Chondrocyte (in vitro differentiated cells): ENCODE measurements at places on chromosomes 6 and 20. TPM values are rescaled to one million over a fixed set of nuclear protein-coding genes. Genes with fewer than 3 reads are reported as not detected.

DNA sequence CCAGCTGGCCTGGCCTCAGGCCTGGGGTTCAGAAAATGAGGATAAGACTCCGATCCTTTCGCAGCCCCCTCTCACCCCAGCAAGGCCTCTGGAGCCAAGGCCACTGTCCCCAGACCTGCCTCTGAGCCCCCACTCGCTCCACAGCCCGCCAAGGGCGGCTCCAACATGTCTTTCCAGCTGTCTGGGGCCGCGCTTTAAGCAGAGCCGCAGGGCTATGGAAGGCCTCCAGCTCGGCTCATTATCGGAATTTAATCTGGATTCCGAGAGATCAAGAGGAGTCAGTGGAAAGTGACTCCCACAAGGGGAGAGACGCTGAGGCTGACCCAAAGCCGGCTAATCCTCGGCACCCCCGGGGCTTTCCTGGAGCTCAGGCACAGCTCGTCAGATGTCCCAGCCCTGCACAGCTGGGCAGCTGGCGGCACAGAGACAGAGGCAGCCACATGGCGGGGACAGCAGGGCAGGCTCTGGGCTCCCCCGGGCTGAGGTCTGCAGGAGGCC lies 41.8 kb downstream of the BMP7 start:
- peaks cover 28% of the 10 kb centered on the region for H3K27me3 ChIP-seq
- no peak overlapping the region for H3K4me3 ChIP-seq
- no peak for DNase-seq
- no peaks in the 10 kb centered on the region for H3K4me1 ChIP-seq
- H3K36me3 ChIP-seq, result no peaks in the 10 kb centered on the region
- H3K27ac ChIP-seq, result no peak overlapping the region

DNA sequence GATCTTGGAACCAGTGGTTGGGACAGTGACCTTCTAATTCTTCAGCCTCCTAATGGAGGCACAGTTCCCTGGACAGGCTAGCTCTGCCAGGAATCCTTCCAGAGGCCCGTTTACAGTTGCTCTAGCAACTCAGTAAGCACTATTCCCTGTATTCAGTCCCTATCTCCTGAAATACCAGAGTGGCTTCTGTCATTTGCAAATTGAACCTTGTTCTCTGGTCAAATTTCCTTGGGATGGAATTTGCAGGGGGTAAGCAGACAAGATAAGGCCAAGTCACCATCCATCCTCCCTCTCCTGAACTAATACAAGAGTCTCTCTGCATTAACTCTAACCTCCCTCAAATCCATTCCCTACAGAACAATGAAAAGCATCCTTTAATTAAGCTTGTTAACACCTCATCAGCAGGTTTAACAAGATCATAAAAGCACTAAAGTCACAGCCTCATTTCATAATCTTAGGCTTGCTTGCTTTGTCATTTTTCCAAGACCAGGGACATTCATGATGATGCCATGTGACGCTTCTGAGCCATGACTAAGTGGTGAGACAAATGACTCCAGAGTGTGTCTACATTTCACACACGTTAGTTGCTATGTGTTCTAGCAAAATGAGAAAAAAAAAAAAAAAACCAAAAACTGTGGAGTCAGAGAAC lies 37.1 kb downstream of the SLC22A23 start:
- DNase-seq, result no peak
- peak overlapping the region; percentile 78 for H3K27ac ChIP-seq
- H3K4me1 ChIP-seq, result peaks cover 47% of the 10 kb centered on the region
- no peaks in the 10 kb centered on the region for H3K27me3 ChIP-seq

GRCh38 chr6:113565306-113565705 lies 291.8 kb upstream of the MARCKS start:
- H3K36me3 ChIP-seq, result no peaks in the 10 kb centered on the region
- peaks cover 40% of the 10 kb centered on the region for H3K4me1 ChIP-seq
- no peaks in the 10 kb centered on the region for H3K27me3 ChIP-seq
- no peak for DNase-seq
- peak overlapping the region; percentile 90 for H3K27ac ChIP-seq

GRCh38 chr20:17898548-17898994 lies 70.0 kb downstream of the SNX5 start:
- no peaks in the 10 kb centered on the region for H3K27me3 ChIP-seq
- peaks cover 33% of the 10 kb centered on the region for H3K4me1 ChIP-seq
- no peak overlapping the region for H3K27ac ChIP-seq
- DNase-seq, result no peak

DNA sequence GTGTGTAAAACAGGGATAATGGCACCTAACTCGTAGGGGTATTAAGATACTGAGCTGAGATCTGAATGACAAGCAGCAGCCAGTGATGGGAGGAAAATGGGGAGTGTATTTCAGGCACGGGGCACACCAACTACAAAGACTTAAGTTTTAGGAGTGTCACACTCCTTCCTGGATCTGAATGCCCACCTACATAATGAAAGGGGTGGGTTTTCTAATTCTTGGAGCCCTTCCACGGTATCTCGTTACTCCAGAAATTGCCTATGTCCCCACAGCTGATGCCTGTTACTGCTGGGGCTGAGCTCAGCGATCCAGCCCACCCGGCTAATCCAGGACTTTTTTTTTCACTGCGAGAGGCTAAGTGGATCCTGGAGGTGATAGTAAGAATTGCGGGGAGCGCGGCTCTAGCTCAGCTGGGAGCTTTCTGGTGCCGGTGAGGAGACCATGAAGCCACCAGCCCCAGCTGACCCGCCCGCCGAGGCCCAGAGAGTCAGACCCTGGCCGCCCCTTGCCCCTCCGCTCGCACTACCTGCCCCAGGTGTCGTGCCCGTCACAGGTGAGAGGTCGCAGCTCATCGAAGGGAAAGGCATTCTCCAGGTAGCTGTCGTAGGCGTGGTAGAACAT lies 727 bp downstream of the EDEM2 start:
- peaks cover 27% of the 10 kb centered on the region for H3K4me1 ChIP-seq
- DNase-seq, result no peak
- peak overlapping the region; percentile 96 for H3K27ac ChIP-seq
- peaks cover 1% of the 10 kb centered on the region for H3K27me3 ChIP-seq

CPXM1 gene
- 6.2 to 6.4 TPM (median 6.3 TPM) in 3 replicates for total RNA-seq

DNA sequence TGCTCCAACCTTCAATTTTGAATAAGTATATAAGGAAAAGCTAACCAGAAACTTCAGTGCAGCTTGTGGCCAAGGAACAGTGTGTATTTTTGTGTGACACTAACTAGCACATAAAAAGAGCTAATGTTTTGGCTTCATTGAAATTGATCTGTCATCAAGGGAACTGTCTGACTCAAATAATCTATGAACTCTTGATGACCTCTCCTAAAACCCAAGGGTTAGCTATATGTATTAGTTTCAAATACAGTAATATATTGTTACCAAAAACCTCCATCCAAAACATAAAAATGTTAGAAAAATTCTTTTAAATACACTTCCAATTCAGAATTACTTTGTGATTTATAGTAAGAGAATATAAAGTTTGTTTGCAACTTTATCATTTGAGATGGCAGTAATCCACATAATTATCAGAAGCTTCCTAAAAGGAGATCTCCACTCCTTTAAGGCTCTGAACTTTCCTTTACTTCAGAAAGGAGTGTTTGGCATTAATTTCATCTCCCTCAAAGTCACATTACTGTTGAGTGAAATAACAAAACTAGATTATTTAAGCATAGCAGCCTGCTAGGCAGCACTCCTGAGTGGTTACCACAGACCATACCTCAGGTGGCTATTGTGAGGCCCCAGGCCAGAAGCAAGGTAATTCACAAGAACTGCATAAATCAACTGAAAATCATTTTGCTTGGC lies 46.3 kb upstream of the HSF2 start:
- H3K36me3 ChIP-seq, result no peaks in the 10 kb centered on the region
- H3K4me1 ChIP-seq, result no peaks in the 10 kb centered on the region
- peaks cover 36% of the 10 kb centered on the region for H3K27me3 ChIP-seq

- H3K4me1 ChIP-seq, result peaks cover 44% of the 10 kb centered on the region
- H3K4me3 ChIP-seq, result no peak overlapping the region
- no peaks in the 10 kb centered on the region for H3K27me3 ChIP-seq
- DNase-seq, result no peak
- peak overlapping the region; percentile 61 for H3K27ac ChIP-seq
Observed at GRCh38 chr6:41712651-41713103, 22.7 kb downstream of the TFEB start.

DNA sequence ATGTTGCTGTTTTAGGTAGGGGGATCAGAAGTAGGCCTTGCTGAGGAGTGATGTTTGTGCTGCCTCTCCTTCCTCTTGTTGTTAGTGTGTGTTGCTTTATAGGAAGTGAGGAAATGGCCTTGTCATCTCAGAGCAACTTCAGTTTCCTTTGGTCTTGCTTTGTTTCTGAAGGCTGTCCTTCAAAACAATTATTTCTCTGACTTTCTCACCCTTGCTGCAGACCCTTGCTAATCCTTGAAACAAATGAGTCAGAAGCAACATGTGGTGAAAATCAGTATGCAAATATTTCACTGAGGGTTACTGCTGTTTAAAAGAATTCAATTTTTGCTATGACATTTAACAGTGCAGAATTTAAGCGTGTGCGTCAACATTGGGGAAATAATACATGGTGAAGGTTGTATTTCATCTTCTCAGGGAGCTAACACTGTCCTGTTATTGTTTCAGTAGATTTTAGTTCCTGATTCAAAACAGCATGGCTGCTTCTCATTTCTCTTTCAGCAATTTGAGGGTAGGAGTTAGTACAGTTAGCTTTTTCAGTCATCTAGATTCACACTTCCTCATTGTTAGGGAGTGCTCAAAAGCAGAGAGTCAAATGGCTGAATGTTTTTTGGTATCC lies 13.8 kb downstream of the RNF144B start:
- no peak overlapping the region for H3K4me3 ChIP-seq
- peaks cover 41% of the 10 kb centered on the region for H3K4me1 ChIP-seq
- peak overlapping the region; percentile 42 for H3K27ac ChIP-seq
- no peak for DNase-seq
- no peaks in the 10 kb centered on the region for H3K36me3 ChIP-seq

- peak; percentile 46 for DNase-seq
- H3K36me3 ChIP-seq, result no peaks in the 10 kb centered on the region
- H3K27me3 ChIP-seq, result peaks cover 17% of the 10 kb centered on the region
- no peak overlapping the region for H3K27ac ChIP-seq
- no peak overlapping the region for H3K4me3 ChIP-seq
- H3K4me1 ChIP-seq, result peaks cover 11% of the 10 kb centered on the region
Observed at GRCh38 chr20:24693466-24694156, 224.2 kb downstream of the SYNDIG1 start.

SLC13A3 gene
- total RNA-seq, result 2.5 to 2.8 TPM (median 2.8 TPM) in 3 replicates

DNA sequence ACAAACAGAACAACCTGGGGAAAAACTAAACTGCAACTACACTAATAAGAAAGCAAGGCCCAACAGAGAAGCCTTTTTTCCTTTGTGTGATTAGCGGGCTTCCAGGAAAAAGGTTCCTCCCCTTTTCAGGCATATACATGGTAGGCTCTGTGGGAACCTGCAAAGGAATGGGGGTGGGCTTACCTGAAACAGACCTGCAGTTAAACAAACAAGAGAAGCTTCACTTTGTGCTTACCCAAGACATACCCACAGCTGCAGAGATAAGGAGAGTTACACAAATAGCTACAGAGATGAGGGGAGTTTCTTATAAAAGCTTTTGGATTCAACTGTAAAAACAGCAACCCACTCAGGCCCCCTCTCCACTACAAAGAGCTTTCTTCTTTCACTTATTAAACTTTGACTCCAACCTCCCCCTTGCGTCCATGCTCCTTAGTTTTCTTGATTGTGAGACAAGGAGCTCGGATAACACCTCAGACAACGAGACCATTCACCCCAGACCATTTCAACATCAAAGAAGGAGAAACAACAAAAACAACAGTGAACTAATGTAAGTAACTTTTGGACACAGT lies 30.9 kb downstream of the RNF146 start:
- H3K36me3 ChIP-seq, result no peaks in the 10 kb centered on the region
- H3K27ac ChIP-seq, result no peak overlapping the region
- H3K4me3 ChIP-seq, result no peak overlapping the region
- H3K4me1 ChIP-seq, result peaks cover 21% of the 10 kb centered on the region
- H3K27me3 ChIP-seq, result no peaks in the 10 kb centered on the region

PHF10 gene
- 46.8 to 67.5 TPM (median 53.2 TPM) in 3 replicates for total RNA-seq

DNA sequence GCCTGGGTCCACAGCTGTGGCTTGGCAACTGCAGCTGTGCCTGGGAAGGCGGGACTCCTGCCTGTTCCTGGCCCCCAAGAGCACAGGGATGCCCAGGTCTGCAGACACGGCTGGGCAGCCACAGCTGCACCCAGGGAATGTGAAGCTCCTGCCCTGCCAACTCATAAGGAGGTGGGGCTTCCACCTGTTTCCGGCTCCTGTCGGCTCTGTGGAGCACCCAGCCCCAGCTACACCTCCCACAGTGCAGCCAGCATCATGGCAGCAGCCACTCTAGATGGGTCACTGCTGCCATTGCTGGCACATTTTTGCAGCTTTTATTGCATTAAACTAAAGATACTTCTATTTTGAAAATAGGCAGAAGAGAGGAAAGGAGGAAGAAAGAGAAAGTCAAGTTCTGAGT lies 207.9 kb downstream of the SAMD5 start:
- no peak overlapping the region for H3K27ac ChIP-seq
- peaks cover 1% of the 10 kb centered on the region for H3K36me3 ChIP-seq
- H3K4me3 ChIP-seq, result no peak overlapping the region
- no peaks in the 10 kb centered on the region for H3K4me1 ChIP-seq
- H3K27me3 ChIP-seq, result peaks cover 1% of the 10 kb centered on the region

GRM1 gene
- total RNA-seq, result not detected in 3 replicates

CCM2L gene
- not detected in 3 replicates for total RNA-seq
